ENCODE measurements at places on chromosomes 2 and 18.

GRCh38 chr2:96601382-96602292, 36.5 kb downstream of the KANSL3 start:
- no peak for DNase-seq

DNA sequence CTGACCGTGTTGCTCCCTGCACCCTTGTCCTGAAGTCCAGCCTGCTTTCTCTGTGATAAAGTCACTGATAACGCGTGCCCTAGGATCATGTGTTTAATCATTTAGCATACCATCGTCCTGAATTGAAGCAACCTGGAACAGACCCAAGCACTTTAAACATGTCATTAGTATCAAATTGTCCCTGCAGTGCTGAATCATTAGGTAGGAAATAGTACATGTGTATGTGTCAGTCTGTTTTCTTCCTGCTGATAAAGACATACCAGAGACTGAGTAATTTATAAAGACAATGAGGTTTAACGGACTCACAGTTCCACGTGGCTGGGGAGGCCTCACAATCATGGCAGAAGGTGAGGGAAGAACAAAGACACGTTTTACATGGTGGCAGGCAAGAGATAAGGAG, 2.8 kb downstream of the ASB18 start:
- no peak for DNase-seq

GRCh38 chr2:219142329-219142728, 18.3 kb downstream of the NHEJ1 start:
- no peak for DNase-seq

DNA sequence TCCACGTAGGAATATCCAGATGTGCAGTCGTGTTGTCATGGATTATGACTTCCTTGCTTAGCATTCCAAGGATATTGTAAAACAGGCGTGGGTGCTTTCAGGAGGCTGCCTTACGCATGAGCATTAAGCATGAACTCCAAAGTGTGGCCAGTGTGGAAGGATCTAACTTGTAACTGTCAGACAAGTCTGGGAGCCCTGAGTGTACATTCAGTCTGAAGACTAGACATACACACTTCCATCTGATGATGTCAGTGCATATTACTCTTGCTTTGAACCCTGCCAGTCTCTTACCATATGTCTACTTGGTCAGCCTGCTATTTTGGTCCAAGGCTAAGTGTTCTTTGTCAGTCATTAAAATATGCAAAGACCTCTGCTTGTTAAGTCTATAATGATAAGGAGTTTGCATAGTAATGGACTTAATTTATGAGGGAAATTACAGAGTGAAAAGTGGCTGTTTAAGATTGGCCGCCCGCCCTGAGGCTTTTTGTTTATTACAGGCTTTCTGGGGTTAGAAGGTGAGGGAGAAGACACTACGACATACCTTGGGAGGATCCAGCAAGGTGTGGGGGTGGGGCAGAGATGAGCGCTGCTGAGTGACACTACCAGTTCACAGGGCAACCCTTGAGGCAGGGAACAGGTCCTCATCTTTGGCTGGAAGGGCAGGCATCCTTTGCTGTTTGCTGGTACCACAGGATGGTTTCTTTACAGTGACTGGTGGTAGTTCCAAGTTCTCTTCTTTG, 48.3 kb downstream of the CABLES1 start:
- no peak for DNase-seq

DNA sequence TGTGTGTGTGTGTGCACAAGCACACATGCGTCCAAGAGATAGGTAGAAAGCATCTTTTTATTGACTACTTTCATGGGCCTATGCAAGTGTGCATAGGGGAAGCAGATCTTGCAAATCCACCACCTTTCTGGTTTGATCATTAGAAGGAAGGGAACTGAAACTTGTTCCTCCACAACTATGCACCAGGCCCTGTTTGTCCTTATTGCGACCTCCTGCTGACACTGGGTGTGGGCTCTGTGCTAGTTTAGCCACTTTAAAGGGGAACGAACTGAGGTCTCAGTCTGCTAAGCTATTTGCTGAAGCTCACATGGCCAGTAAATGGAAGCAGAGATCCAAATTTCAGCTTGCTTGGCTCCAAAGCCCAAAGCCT, 32.1 kb upstream of the INSIG2 start:
- DNase-seq = no peak

DNA sequence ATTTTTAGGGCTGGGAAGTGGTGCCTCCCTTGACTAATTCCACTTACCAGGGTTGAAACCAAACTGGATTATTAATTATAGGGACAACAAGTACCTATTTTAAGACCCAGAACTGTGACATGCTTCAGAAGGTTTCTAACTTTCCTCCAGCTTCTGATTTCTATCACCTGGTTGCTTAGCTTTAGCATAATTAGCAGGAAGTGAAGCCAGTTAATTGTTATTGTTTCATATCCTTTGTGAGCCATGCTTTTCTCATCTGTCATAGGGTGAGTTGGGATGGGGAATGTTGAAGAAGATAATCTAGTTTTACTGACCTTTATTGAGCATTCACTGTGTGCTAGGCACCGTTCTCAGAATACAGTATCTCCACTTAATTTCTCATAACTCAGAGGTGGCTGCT, 3.2 kb downstream of the YPEL5 start:
- no peak for DNase-seq

DNA sequence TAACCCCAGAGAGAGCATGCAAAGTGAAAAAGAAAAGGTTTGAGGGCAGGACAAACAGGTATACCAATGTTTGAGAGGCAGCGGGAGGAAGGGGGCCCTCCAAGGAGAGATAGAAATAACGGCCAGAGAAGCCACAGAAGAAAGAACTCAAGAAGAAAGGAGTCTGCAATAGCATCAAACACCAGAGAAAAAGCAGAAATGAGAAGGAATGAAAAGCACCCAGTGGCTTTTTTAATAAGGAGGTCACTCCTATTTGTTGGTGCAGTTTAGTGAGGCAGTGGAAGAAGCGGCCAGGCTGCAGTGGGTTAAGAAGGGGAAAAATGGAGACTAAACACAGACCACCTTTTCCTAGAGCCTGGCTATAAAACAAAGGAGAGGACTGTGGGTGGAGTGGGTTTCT, 177.2 kb downstream of the THADA start:
- DNase-seq = no peak
